ENCODE measurements at places on chromosomes 5 and 9.

DNA sequence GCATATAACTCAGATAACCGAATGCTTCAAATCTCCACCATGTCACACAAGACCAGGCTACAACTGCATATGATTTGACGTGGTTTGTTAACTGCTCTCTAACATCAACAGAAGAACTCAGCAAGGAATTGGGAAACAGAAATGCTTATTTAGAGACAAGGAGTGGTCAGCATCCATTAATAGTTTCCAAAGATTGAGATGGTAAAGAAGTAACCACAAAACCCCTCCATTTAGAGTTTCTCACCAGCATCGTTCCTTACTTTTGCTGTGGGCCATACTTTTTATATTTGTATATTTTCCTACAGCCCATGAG is 25.2 kb downstream of the DPYSL3 start:
- no peak for DNase-seq

GRCh38 chr5:77628840-77629508 is 9.5 kb downstream of the OTP start:
- no peak for DNase-seq

- no peak for DNase-seq
Measured at GRCh38 chr5:166719991-166720390, 1571.5 kb upstream of the WWC1 start.

DNA sequence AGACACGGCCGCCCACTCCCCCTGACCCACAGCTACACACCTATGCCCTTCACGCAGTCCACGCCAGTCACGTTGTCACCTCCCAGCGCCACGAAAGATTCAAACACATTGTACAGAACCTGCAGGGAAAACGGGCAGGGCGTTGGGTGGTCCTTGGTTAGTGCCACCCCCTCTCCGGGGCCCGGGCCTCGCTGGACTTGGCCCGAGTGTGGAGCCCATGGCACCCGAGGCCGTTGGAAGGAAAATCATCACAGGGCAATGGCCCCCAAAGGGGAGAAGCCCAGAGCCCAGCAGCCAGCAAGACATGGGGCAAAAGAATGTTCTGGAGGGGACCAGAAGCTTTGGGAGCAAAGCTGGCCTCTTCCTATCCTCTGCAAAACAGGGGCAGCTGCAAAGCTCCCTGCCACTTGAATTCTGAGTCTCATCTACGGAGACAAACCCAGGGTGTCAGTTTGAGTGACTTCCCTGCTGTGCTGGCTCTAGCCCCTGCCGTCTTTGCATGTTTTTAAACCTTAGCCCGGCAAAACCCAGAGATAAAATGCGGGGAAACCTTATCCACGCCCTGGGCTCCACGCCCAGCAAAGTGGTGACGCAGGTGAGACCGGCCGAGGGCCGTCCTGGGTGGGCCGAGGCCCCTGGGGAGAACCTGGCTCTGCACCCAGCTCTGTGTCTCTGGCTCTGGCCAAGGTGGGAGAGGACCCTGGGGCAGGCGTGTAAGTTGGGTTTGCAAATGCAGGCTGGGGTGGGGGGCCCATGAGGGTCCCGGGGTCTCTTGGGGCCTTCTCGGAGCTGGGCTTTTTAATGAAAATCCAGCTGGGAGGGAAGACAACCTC is 38.9 kb downstream of the SLC9A3 start:
- no peak for DNase-seq

DNA sequence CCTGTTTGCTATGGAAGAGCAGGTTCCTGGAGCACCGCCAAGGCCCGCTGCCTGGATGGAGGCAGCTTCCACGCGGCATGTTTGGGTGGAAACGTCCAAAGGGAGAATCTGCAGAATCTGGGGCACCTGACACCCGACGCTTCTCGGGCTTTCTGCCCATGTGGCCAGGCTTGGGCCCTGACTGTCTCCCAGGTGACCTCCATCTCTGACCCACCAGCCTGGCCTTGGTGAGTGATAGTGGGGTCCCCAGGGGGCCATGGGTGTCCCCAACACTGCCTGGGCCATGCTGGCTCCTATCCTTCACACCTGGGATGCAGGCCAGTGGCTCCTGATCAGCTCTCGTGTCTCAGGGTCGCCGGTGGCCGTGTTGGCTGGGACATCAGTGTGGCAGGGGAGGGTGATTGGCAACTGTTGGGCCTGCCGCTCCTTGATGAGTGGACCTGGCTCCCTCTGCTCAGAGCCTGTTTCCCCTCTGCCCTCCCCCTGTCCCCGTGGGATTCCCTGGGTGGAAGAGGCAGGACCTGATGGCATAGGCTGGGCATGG is 34.0 kb downstream of the GLT6D1 start:
- no peak for DNase-seq

- no peak for DNase-seq
Measured at GRCh38 chr5:35788724-35789123, 68.0 kb upstream of the IL7R start.

DNA sequence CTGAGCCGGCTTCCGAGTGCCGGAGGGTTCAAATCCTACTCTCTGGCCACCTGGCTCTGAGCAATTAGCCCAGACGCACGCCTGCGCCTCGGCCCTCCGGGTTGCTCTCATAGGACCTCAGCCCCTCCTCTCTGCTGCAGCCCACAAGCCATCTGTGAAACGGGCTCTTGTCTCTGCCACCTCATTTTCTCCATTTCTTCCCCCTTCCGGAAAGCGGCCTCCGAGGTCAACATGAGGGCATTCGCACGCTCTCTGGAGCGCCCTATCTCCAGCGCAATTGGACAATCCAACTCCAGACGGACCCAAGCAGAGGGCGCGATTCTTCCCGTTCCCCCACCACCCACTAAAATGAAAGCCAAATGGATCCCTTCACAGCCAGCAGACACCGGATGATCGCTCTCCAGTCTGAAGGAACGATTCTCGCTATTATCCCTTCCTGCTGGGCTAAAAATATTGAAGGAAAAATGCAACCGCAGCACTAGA is 41.5 kb downstream of the VAV2 start:
- peak; percentile 68 for DNase-seq

- no peak for DNase-seq
Measured at GRCh38 chr9:123662057-123662776, 267.7 kb downstream of the DENND1A start.

GRCh38 chr9:112125951-112126388 is 49.1 kb downstream of the SUSD1 start:
- no peak for DNase-seq

DNA sequence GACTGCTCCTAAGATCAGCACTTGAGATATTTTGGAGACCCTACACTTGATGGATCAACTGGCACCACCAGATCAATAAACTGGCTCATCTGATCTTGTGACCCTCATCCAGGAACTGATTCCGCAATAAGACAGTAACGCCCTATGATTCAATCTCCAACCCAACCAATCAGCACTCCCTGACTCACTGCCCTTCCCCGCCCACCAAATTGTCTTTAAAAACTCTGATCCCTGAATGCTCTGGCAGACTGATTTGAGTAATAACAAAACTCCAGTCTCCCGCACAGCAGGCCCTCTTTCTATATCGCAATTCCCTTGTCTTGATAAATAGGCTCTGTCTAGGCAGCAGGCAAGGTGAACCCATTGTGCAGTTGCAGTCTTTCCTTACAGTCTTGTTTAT is 677.0 kb downstream of the LRRC70 start:
- DNase-seq: no peak

DNA sequence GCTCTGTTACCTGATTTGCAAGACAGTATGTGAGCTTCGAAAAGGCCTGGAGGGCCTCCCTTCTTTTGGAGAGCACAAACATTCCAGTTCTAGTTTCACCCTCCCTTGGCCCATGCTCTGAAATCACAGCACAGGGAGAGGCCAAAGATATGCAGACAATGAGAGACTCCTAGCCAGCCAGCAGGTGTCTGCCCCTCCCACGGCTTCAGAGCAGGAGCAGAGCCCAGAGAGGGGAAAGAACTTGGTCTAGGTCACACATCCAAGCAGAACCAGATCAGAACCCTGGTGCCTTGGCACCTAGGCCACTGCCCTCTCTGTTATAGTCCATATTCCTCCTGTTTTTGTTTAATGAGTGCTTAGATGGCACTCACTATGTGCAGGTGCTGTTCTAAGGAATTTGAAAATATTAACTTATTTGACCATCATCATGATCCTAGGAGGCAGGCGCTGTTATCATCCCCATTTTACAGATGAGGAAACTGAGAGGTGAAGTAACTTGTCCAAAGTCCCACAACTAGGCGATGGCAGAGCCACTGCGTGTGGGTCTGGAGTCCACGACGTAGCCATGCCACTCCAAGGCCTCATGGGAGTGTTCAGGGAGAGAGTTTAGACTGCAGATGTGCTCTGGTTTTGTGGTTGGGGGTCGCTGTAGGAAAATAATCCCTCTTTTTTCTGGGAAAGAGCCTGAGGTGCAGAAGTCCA is 27.2 kb downstream of the TMOD1 start:
- no peak for DNase-seq

- no peak for DNase-seq
Measured at GRCh38 chr9:134635351-134636148, 6.1 kb upstream of the COL5A1 start.

DNA sequence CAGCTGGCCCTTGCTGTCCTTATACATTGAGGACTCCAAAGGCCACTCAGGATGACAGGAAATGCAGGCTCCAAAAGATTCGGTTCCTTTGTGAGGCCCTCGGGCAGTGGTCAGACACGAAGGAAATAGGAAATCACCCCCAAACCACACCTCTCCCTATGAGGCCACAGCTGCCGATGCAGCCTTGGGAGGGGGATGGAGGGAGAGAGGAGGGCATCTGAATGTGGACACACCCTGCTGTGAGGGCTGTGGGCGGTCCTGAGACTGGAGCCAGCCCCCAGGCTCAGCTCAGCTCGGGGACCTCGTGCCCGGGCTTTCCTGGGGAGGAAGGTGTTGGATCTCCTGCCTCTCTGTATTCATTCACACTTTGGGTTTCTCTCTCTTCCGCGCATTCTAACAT is 2.7 kb upstream of the CLPTM1L start:
- no peak for DNase-seq

DNA sequence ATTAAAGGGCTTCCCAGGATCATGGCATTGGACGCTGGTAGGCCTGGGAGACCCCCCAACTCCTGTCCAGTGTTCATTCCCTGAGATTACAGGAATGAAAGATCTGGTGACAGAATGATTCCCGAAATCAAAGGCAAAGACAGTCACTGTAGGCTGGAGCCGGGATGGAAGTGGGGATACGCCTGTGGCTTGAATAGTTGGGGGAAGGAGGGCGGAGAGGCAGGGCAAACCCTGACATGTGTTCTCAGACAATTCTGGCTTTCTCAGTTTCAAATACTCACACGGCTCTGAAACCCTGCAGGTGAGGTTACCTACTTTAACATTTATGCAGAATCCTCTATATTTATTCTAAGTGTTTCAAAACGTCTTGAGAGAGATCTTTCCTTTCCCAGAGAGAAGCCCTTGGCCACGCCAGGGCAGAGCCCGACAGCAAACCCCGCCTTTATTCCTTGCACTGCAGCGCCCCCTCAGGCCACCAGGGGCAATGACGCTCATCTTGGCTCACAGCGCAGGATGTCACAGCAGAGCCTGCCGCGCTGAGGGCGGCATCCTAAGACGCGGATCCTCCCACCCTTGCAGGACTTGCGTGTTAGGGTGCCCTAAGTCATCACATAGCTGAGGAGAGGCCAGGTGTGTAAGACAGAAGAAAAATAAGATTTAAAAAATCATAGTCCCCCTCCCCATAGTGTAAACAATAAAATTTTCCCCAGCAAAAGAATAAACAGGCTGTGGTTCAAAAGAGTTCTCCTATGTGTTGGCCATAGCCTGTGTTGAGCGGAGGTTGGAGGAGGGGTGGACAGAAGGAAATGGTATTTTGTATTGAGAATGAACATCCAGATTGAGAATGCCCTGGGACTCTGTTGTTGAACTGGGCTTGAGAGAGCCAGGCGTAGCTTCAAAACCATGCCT is 284.5 kb downstream of the NTRK2 start:
- peak; percentile 61 for DNase-seq

Data from SK-N-DZ (cell line).